Muscle of leg (tissue), 16 donors: ENCODE measurements at places on chromosomes 5 and 9. TPM values are rescaled to one million over a fixed set of nuclear protein-coding genes. Genes with fewer than 3 reads are reported as not detected.

DNA sequence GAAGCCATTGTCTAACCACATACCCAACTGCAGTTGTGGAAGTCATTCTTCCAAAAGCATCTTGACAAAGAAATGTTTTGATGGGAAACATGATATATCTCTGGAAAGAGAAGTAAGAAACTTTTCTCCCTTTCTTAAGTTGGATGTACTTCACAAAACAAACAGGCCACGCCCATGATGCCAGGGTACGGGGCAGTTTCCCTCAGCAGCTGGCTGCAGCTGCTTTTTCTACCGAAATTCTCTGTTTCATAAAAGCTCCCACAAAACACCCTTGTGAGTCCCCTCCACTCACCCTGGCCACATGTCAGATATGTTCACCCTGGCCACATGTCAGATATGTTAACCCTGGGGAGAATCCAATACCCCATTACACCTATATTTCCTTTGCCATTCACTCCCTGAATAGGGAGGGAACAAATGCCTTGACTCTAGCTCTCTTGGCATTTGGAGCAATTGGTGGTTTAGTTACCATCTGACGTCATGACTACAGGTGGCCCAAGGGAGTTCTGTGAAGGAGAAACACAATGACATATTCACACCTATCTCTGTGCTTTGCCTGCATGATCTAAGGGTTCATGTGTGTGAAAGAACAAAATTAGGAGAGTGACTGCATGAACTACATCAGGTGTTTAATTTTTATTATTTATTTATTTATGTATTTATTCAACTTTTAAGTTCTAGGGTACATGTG, 103.0 kb downstream of the AOPEP start:
- peak; percentile 55 for DNase-seq

- no peak for DNase-seq
Observed at GRCh38 chr9:125142560-125143376, 560 bp downstream of the SCAI start.

Gene KIF12
- 7.2 TPM for polyA plus RNA-seq

DNA sequence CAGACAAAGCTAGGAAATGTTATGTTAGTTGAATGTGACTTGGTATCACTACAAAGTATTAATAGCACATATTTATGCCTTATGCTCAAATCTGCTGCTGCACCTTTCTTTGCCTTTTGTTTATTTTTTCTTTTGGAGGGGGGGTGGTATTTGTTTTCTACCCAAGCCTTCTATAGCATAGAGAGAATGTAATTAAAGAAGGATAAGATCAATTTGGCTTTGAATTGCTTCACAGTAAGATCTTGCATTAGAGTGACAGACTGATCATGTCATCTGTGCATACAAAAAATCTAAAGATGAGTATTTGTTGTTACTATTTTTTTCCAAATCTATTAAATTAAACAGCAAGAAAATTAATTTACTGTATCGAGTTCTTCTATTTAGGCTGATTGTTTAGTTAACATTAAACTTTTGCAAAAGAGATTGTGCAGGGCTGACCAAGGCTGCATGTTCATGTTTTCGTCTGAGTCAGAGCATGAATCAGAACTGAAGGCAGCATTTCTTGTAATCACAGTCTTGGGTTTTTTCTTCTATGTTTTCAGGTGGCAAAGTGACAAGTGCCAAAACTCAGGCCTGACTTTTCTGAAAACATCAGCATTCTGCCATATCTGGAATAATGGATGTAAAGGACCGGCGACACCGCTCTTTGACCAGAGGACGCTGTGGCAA, 1007.1 kb upstream of the WWC1 start:
- DNase-seq = no peak

DNA sequence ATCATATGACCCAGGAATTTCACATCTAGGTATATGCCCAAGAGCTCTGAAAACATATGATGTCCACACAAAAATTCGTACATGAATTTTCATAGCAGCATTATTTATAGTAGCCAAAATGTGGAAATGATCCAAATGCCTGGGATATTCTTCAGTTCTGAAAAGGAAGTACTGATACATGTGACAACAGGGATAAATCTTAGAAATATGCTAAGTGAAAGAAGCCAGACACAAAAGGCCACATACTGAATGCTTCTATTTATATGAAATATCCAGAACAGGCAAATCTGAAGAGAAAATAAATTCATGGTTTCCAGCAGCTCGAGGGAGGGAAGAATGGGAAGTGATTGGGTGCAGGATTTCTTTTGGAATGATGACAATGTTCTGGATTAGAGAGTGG, 16.8 kb upstream of the ZBTB43 start:
- DNase-seq = no peak

Gene TRIM36
- 2.7 TPM for polyA plus RNA-seq

Gene KCNV2
- 0.20 TPM for polyA plus RNA-seq

Gene IFNA21
- polyA plus RNA-seq = not detected

GRCh38 chr5:150605546-150605945, 34.9 kb upstream of the SYNPO start:
- no peak for DNase-seq

GRCh38 chr5:128378196-128378595, 159.8 kb downstream of the FBN2 start:
- DNase-seq = no peak

Gene FGD3
- 3.2 TPM for polyA plus RNA-seq

Gene ACOT12
- not detected for polyA plus RNA-seq

DNA sequence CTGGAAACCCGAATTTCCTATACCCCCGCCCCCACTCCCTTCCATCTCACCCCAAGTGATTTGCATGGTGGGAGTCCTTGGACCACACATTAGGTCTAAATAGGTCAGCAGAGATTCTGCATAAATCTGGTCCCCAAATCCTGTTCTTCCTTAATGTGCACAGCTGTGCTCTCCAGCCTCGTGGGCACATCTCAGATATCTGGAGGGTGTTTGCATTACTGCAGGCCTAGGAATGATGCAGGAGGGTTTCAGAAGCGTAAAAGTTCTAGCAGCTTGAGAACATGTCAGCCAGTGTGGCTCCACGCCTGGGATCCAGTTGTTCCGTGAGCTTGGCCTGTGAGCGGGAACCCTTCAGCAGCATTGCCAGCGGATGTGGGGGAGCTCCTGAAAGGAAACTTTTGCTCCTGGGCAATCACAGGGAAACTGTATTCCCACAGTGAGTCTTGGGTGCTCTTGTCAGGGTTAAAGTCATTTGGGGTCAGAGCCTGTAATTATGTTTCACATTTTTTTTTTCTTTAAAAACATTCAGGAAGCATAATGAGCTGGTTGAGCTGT, 12.9 kb downstream of the ARHGAP26 start:
- DNase-seq = peak; percentile 80

- no peak for DNase-seq
Observed at GRCh38 chr9:136910901-136911245, 24.6 kb downstream of the TRAF2 start.

- no peak for DNase-seq
Observed at GRCh38 chr5:13919087-13919486, 25.4 kb downstream of the DNAH5 start.

- no peak for DNase-seq
Observed at GRCh38 chr9:133691191-133691590, 47.0 kb downstream of the SARDH start.

- no peak for DNase-seq
Observed at GRCh38 chr5:159385536-159385935, 55.2 kb upstream of the IL12B start.

GRCh38 chr5:174998131-174998730, 273.8 kb downstream of the MSX2 start:
- DNase-seq = no peak

DNA sequence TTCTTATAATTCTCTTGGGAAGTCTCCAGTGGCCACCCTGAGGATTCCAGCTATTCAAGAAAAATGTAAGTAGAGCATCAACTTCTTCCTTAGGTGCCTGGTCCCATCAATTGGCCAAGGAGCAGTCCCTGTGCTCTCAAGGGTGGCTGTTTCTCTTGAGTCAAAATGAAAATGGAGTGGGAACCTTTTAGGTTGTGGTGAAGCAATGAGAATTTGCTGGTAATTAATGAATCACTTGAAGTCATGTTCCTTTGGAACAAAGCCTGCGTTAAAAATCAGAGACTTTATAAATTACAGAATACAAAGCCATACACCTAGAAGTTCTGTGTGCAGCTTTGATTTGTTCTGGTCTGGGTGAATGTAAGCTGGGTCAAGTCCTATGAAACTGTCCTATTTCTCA, 48.9 kb downstream of the IL31RA start:
- no peak for DNase-seq

DNA sequence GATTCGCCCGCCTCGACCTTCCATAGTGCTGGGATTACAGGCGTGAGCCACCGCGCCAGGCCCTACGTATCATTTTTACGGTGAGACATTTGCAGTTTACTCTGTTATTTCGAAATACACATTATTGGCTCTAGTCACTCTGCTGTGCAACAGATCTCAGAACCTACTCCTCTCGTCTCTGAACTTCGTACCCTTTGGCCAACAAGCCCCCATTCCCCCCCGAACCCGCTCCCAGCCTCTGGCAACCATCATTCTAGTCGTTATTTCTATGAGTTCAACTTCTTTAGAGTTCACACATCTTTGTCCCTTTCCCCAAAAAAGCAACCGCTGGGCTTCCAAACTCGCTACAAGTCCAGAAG, 735 bp downstream of the PTGR1 start:
- DNase-seq = peak; percentile 58

GRCh38 chr5:57332361-57332760, 150.2 kb downstream of the ACTBL2 start:
- DNase-seq = peak; percentile 96

DNA sequence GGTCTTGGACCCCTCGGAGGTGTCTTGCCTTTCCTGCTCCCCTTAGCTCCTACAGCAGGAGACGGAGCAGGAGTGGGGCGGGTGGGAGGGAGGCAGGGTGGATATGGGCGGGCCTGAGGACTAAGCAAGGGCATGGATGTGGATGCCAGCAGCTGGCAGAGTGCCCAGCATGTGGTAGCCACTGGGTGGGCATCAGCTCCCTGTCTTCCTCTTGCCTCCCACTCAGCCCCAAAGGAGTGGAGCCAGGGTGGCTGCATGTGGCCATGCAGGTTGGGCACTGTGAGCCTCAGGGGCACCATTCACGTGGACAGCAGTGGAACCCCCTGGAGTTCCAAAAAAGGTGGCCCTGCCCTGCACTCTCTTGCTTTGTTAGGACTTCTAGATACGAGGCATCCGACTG, 90.1 kb upstream of the TBCA start:
- DNase-seq = no peak

GRCh38 chr5:36740259-36740898, 134.0 kb downstream of the SLC1A3 start:
- peak; percentile 82 for DNase-seq

Gene PCDHGA11
- polyA plus RNA-seq = 5.2 TPM

- DNase-seq = peak; percentile 98
Observed at GRCh38 chr9:92404042-92404836, at the start of gene OGN. Gene OGN (minus strand): TSS chr9:92404578. CDS start chr9:92403407, 1,171 bp downstream.

DNA sequence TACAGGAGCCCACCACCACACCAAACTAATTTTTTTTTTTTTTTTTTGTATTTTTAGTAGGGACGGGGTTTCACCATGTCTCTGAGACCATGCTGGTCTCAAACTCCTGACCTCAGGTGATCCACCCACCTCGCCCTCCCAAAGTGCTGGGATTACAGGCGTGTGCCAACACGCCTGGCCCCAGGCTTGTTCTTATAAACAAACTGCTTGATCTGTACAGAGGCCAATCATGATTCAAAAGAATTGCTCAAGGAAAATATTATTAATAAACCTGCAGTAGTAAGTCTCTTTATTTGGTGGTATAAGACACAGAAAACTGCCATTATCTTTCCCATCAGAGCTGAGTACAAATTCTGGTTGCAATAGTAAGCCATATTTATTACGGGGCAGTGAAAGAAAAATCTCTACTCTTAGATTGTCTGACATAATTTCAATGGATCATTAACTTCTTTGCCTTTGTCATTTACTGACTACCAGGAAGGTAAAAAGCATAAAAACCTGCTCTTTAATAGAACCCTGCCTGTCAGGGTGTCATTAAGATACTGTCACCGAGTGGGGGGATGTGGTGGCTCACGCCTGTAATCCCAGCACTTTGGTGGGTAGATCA, 33.3 kb downstream of the RASEF start:
- DNase-seq = no peak
